ENCODE measurements at places on chromosomes 11 and 22. TPM values are rescaled to one million over a fixed set of nuclear protein-coding genes. Genes with fewer than 3 reads are reported as not detected.

- peaks cover 22% of the 10 kb centered on the region for H3K36me3 ChIP-seq
- DNase-seq = no peak
- H3K27me3 ChIP-seq = no peaks in the 10 kb centered on the region
- H3K4me3 ChIP-seq = no peak overlapping the region
- peaks cover 15% of the 10 kb centered on the region for H3K4me1 ChIP-seq
Measured at GRCh38 chr11:46377831-46378230, 3.6 kb upstream of the MDK start.

DNA sequence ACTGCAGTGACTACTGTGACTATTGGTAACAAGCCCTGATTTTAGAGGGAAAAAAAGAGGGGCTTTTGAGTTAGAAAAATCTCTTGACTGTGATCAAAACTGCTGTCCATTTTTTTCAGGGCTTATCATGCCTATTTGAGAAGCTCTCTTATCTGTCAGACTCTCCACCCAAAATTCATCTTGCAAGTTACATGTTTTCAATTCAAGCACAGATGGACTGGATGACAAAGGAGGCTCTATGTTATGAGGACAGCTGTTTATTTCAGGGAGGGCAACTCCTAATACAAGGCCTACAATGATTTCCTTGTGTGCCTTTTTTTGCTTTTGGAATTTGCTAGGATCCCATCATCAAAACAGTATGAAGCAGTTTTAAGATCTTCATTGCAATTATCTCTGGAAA, 35.2 kb upstream of the USP47 start:
- H3K36me3 ChIP-seq = no peaks in the 10 kb centered on the region
- no peak overlapping the region for H3K4me3 ChIP-seq
- DNase-seq = no peak
- H3K4me1 ChIP-seq = no peaks in the 10 kb centered on the region
- H3K27me3 ChIP-seq = peaks cover 17% of the 10 kb centered on the region
- no peak overlapping the region for H3K27ac ChIP-seq

GRCh38 chr22:46953968-46954765, 191.7 kb downstream of the TBC1D22A start:
- no peak overlapping the region for H3K27ac ChIP-seq
- H3K4me3 ChIP-seq = no peak overlapping the region
- H3K36me3 ChIP-seq = peaks cover 44% of the 10 kb centered on the region

- H3K36me3 ChIP-seq = no peaks in the 10 kb centered on the region
- no peak overlapping the region for H3K4me3 ChIP-seq
- H3K27me3 ChIP-seq = no peaks in the 10 kb centered on the region
- H3K4me1 ChIP-seq = no peaks in the 10 kb centered on the region
- DNase-seq = no peak
Measured at GRCh38 chr22:30717952-30718351, 23.3 kb downstream of the OSBP2 start.

Gene KIF18A
- total RNA-seq = 1.7 TPM

Gene IGLL1
- total RNA-seq = not detected
